ENCODE measurements at places on chromosomes 12 and 14.

- DNase-seq, result no peak
These were observed 436.0 kb upstream of the FBXO33 start for GRCh38 chr14:39868251-39868650.

GRCh38 chr12:40253936-40254335, 29.1 kb downstream of the LRRK2 start:
- no peak for DNase-seq

DNA sequence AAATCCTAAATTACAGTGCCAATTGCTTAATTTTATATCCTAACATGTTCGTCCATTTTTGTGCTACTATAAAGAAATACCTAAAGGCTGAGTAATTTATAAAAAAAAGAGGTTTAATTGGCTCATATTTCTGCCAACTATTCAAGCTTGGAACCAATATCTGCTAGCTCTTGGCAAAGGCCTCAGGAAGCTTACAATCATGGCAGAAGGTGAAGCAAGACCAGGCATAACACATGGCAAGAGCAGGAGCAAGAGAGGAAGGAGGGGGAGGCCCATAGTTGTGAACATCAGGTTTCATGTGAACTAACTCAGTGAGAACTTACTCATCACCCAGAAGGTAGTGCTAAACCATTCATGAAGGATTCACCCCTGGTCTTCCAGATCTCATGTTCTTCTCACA, 494.3 kb downstream of the CCER1 start:
- no peak for DNase-seq

DNA sequence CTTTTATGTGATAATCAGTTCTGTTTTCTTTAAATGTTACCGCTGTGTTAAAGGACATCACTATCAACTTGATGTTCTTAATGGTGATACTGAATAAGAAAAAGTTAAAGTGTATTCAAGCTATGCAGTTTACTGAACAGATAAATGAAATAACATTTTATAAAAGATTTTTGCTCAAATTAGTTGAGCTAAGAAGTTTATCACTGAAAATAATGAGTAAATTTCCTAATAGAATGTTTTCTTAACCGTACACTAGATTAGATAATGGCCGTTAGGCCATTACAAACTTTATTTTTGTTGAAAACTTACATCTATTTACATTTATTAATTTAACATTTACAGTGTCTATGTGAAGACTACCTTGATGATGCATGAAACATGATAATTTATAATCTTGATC, 25.0 kb downstream of the ATF7IP start:
- no peak for DNase-seq

DNA sequence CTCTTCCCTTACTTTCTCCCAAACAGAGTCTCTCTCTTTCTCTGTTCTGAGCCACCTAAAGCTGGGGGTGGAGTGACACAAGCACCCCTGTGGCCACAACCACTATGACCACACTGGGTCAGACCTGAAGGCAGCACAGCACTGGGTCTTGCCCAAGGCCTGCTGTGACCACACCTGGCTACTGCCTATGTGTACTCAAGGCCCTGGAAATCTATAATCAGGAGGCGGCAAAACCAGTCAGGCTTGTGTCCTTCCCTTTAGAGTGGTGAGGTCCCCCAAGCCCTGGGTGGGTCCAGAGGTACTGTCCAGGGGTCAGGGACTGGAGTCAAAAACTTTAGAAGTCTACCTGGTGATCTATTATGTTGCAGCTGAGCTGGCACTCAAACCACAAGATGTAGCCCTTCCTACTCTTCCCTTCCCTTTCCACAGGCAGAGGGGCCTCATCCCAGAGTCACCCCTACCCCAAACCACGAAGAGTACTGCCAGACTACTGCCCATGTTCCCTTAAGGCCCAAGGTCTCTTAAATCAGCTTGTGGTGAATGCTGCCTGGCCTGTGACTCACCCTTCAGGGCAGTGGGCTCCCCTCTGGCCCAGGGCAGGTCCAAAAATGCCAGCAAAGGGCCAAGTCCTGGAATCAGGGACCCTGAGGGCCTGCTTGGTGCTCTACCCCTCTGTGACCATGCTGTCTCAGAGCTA, 179.8 kb upstream of the DYRK2 start:
- no peak for DNase-seq

DNA sequence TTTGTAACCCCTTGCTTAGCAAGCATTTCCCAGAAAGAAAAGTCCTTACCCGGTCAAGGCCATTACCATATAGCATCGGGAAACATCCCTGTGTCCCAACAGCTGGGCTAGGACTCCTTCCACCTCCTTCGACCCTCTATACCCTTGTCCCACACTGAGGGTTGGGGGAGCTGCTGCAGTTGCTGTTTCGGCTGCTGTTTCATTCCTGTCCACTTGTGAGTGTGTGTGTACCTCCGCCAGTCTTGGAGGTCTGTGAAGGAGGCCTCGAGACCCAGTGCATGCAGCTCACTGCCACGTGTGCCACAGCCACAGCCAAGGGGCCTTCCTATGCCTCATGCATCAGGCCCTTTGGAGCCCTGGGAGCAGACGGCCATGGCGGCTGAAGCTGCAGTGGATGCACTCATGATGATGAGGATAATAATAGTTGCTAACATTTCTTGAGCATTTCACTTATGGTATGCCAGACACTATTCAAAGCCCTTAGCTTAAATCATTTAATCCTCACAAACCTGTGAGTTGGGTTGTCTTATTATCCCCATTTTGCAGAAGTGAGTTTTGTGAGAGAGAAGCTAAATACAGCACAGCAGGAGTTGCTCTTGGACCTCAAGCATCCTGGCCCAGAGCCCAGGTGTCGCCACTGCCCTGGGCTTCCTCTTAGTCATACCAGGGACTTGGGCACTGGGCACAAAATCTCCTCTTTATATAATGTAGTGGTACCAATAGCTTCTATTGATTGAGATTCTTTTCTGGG, 156.5 kb downstream of the PRKCH start:
- DNase-seq, result no peak

DNA sequence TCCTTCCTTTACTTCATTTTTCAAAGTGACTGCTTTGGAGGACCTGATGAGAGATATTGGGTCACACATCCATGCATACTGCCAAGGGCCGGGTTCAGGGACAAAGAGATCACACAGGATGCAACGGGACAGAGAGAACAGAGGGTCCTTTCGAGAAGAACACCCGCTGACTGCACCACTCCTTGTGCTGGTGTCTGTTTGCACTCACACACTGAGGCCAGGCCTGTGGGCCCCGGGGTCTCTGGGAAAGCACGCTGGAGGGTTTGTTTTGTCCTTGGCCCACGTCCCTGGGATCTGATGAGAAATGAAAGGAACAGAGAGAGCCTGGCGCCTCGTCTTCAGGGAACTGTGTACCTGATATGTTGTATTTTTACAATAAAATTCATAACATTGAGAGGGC, 42.2 kb downstream of the PAH start:
- DNase-seq, result no peak

Data from thymus (tissue), 14 donors.